Pons (tissue), 1 donor: ENCODE measurements at places on chromosomes 6 and 20.

DNA sequence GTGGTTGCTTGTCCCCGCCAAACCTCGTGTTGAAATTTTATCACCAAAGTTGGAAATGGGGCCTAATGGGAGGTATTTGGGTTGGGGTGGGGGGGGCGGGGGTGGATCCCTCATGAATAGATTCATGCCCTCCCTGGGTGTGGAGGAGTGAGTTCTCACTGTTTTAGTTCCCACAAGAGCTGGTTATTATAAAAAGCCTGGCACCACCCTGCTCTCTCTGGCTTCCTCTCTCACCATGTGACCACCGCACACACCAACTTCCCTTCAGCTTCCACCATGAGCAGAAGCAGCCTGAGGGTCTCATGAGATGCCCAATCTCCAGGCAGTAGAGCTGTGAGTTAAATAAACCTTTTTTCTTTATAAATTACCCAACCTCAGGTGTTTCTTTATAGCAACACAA, 111.3 kb downstream of the PRDM1 start:
- no peak for DNase-seq

GRCh38 chr6:33716379-33716778, 4.9 kb upstream of the UQCC2 start:
- no peak for DNase-seq

- no peak for DNase-seq
Observed at GRCh38 chr20:31587545-31588389, 17.3 kb upstream of the ID1 start.

DNA sequence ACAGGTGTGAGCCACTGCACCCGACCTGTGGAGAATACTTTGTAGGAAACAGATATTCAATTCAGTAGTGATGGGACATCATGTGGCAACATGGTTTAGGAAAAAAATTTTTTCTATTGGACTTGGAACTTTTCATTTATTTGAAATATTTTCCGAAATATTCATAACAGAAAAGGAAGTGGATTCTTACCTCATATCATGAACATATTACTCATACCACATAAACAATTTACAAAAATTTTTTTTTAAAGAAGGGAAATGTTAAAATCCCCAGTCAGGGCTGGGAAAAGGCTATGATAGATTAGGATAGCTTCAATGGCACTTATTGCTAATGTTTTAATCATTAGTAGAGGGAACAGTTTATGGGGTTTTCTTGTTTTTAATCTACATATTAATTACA, 6.8 kb upstream of the ALDH8A1 start:
- no peak for DNase-seq

GRCh38 chr6:116234689-116235088, 19.2 kb downstream of the TSPYL4 start:
- no peak for DNase-seq

DNA sequence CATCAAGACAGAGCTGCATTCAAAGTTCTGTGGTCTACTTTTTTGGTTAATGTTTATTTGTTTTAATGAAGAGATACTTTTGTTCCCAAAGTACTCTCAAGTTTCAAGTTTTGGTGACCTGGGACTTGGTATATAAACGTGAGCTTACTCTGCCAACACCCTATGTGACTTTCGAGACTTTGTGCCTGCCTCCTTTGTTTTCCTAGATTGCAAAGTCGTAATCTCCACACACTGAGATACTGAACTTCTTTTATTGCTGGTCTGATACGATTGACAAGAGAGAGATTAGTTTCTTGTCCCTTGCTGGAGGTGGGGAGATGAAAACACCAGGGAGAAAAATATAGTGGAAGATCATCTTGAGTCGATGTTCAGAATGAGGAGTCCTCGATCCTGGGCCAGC, 27.9 kb downstream of the PCNA start:
- no peak for DNase-seq

DNA sequence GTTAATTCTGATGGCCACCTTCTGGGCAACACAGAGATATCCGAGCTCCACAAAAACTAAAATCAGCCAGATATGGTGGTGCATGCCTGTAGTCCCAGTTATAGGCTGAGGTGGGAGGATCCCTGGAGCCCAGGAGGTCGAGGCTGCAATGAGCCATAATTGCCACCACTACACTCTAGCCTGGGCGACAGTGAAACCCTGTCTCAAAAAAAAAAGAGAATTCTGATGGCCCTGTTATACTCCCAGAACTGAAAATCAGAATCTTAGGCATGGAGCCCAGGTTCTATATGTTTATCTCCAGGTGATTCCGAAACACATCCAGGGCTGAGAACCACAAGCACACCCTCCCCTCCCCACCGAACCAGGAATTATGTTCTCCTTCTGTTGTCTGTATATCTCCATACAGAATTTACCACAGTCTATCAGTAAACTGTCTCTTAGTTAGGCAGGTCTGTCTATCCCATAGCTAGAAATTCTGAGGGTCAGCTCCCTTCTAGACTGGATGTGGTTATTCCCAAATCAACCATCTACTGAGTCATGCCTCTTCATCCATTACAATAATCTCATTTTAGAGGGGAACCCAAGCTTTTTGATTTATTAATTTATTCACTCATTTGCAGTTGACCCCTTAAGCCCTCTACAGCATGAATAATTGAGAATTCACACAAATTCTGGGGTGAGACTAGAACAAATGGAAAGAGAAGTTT, 24.8 kb upstream of the CCND3 start:
- no peak for DNase-seq

GRCh38 chr20:61120595-61121515, 131.2 kb upstream of the CDH4 start:
- DNase-seq: peak; percentile 42

DNA sequence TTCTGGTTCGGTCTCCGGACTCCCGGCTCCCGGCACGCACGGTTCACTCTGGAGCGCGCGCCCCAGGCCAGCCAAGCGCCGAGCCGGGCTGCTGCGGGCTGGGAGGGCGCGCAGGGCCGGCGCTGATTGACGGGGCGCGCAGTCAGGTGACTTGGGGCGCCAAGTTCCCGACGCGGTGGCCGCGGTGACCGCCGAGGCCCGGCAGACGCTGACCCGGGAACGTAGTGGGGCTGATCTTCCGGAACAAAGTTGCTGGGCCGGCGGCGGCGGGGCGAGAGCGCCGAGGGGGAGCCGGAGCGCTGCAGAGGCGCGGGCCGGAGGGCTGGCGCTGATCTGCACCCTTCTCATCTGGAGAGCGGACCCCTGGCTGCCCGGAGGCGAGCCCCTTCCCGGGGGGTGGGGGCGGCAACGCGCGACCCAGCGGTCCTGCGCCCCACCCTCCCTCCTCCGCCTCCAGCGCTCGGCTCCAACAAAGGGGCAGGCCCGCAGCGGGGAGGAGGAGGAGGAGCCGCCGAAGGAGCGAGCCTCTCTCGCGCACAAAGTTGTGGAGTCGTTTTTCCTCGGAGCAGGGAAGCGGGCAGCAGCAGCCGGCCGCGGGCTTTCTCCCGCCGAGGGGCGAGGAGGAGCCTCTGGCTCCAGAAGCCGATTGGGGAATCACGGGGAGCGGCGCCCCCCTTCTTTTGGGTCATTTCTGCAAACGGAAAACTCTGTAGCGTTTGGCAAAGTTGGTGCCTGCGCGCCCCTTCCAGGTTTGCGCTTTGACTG, at the start of gene UTRN:
UTRN (plus strand) TSS at position 553 of the 765 bp plus-strand sequence. CDS start 6,494 bp downstream, outside the sequence.
- DNase-seq: no peak

- peak; percentile 82 for DNase-seq
Observed at GRCh38 chr20:58213121-58213520, 15.3 kb downstream of the ANKRD60 start.

GRCh38 chr20:36572701-36573102, 695 bp upstream of the TGIF2 start:
- no peak for DNase-seq

- DNase-seq: no peak
Observed at GRCh38 chr6:78832091-78832808, 35.1 kb upstream of the IRAK1BP1 start.

- no peak for DNase-seq
Observed at GRCh38 chr6:148997865-148998264, 251.0 kb downstream of the UST start.

GRCh38 chr6:111354758-111355555, 128.1 kb downstream of the REV3L start:
- DNase-seq: no peak

GRCh38 chr20:431012-431904, 23.2 kb downstream of the RBCK1 start:
- peak; percentile 88 for DNase-seq

GRCh38 chr20:45368221-45368980, 5.4 kb downstream of the SYS1 start:
- peak; percentile 73 for DNase-seq

- DNase-seq: no peak
Observed at GRCh38 chr20:57263801-57264792, 2.3 kb downstream of the BMP7 start.

DNA sequence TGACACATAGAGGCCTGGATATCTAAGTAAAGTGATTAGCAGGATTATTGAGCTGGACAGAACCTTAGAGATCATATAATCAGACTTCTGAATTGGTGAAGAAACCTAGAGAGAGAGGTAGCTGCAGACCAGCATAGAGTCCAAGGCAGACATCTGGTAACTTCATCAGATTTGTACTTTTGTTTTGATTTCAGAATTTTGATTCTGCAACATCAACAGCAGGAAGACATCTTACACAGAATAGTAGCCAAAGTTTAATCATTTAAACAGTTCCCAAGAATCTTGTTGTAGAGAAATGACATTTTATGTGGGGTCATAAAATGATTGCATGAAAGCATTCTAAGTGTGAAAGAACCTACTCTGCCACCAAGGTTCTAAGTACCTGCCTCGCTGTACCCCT, 39.4 kb downstream of the RPRD1B start:
- DNase-seq: no peak

DNA sequence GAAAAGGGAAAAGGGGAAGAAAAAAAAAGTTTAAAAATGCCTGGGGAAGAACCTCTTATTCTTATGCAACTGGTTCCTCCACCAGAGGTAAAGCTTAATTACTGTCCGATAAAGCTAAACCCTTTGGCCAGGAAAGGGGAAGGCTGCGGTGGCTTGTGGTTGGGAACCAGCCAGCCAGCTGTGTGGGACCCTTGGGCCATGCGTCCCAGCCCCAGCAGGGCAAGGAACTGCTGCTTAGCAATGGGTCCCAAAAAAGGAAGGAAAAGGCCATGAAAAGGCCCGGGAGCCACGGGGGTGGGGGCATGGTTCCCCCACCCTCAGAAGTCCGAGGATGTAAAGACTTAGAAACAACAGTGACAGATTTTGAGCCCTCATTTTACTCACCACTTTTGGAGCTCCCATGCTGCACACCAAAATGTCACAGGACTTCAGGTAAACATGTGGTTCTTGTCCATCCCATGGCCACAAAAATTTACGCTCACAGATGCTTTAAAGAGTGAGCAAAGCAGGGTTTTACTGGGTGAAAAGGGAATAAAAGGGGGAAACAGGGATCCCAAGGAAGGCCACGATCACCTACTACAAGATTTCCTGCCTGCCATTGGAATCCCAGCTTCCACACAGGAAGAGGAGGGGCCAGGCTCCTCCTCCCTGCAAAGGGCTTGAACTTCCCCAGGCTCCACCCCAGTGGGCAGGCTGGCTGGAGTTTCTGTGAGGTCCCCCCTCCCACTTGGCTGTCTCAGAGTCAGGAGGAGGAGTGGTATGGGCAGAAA, 1234.7 kb upstream of the GJE1 start:
- DNase-seq: no peak

DNA sequence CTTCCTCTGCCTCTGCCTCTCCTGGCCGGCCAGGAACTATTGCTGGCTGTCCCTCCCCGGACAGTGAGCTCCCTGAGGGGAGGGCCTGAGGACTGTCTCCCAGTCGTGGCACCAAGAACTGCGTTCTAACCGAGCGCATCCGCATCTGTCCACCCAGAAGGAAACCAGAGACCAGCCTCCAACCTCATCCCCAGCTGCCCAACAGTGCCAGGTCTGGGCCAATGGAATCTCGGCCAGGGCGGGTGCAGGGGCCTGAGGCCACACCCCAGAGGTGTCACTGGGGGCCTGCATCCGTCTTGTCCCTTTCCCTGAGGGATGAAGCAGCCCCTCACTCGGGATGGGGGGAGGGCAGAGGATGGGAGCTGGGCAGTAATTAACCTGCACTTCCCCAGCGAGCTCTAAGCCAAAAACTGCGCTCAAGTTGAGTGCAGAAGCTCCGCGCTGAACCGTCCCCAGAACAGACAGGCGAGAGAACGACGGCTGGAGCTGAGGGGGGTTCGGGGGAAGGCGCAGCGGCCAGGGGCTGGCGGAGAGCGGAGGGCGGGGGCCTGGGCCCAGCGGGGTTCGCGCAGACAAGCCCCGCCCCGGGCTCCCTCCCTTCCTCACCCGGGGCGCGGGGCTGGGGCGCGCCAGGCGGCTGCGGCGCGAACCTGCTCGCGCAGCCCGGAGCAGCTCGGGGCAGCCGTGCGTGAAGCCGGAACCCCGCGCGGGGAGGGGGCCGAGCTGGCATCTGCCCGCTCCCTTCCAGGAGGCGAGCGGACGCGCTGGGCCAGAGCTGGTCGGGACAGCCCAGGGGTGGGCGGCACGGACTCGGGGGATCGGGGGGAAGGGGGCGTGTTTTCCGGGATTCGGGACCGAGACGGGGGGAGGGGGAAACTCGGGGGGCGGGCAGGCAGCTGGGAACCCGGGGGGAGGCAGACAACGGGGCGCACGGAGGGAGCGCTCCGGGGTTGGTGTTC, 1.4 kb downstream of the TFEB start:
- DNase-seq: peak; percentile 86

- DNase-seq: peak; percentile 78
Observed at GRCh38 chr6:87078983-87079616, 15.8 kb downstream of the CGA start.
